Activated CD8-positive, alpha-beta memory T cell treated with anti-CD3 and anti-CD28 coated beads for 4 hours (primary cell): ENCODE measurements at places on chromosomes 6 and 20.

- no peak for DNase-seq
These were observed 1.7 kb downstream of the STXBP5 start for GRCh38 chr6:147205690-147206600.

GRCh38 chr6:43630980-43631619 lies 2.0 kb upstream of the GTPBP2 start:
- DNase-seq = no peak

GRCh38 chr6:135522965-135523692 lies 25.6 kb upstream of the AHI1 start:
- DNase-seq = no peak

- DNase-seq = no peak
These were observed 160.8 kb downstream of the PDE7B start for GRCh38 chr6:136012198-136012887.

- DNase-seq = no peak
These were observed 5.2 kb downstream of the MDC1 start for GRCh38 chr6:30711758-30712380.

GRCh38 chr6:37779902-37780628 lies 39.5 kb upstream of the ZFAND3 start:
- no peak for DNase-seq

DNA sequence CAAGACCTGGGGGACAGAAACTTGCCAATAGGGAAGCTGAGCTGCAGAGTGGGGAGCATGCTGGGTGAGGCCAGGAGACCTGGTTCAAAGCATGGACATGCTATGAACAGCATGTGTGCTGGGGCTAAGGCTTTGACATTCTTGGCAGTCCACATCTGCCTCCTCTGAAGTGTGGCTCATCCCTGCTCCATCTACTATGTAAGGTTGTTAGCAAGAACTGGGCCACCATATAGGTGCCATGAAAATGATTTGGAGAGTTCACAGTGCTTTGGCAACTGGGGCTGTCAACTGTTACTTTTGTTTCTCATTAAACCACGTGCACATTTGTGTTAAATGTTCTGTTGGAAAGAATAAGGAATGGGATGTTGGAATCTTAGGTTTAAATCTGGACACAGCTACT lies 311.1 kb downstream of the CDC5L start:
- DNase-seq = no peak

DNA sequence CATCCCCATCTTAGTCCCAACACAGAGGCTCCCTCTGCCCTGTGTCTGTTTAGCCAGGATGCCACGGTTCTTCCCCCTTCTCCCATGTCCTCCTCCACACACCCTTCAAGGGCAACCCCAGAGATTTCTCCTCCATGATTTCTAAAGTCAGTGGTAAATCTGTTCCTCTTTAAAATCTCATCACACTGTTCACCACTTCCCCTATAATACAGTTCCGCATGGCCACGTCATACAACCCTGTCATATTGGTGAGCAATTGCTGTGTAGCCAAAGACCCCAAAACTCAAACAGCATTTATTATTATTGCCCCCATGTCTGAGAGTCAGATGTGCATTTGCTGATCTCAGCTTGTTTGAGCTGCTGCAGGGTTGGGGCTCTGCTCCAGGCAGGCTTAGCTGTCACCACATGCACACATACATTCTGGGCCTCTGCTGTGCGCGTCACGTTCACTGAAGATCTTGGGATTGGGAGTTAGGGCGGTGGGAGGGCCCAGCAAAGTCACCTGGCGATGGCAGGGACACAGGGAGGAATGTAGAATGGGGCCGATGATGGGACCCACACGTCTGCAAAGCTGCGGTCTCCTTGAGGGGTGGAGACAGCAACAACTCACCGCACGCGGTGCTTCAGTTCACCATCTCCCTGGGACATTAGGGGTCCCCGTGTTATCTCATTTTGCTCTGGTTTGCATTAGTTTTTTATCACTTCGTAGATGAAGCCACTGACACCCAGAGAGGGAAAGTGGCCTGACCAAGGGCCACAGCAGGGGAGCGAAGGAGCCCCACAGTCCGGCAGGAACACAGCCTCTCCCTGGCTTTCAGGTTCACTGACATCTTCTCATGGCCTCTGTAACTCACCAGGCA lies 36.9 kb upstream of the CD93 start:
- DNase-seq = no peak

DNA sequence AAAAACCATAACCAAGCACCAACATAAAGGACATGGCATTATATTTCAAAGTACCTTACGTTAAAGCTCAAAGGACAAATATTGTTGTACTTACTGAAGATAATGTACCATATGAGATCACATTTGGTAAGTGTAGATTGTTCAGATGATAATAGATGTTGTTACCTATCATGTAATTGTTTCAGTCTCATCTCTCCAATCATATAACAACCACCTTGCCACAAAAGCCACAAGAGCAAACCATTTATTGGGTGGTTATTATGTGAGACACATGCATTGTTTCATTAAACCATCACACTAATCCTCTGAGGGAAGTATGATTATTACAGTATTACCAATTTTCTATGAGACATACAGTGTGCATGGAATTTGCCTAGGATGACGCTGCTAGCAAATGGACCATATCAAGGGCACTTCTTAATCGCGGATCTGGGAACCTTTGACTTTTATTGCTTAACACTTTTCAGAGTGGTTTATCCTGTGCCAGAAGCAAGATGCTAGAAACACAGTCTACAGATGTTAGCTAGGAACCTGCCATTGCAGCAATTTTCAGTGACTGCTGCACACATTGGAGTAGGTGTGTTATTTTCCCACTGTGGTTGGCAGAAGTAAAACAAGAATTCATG lies 149.8 kb upstream of the AKIRIN2 start:
- DNase-seq = no peak

DNA sequence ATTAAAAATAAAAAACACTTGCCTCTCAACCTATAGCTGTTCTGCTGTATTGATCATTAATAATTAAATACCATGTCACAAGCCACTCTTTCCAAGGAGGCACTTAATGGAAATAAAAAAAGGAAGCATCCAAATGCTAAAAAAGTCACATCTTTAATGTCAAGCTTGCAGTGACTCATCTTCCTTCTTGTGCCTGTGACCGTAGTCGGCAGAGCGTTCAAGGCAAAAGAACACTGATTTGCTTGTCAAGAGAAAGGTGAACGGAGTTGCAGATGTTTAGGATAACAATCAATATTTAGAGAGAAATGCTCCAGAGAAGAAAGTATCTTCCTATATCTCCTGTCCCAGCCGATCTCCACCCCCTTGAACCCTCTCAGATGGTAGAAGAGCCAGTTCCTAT lies 341.0 kb upstream of the OPRM1 start:
- DNase-seq = no peak

GRCh38 chr6:106225581-106225980 lies 100.0 kb downstream of the ATG5 start:
- DNase-seq = no peak

DNA sequence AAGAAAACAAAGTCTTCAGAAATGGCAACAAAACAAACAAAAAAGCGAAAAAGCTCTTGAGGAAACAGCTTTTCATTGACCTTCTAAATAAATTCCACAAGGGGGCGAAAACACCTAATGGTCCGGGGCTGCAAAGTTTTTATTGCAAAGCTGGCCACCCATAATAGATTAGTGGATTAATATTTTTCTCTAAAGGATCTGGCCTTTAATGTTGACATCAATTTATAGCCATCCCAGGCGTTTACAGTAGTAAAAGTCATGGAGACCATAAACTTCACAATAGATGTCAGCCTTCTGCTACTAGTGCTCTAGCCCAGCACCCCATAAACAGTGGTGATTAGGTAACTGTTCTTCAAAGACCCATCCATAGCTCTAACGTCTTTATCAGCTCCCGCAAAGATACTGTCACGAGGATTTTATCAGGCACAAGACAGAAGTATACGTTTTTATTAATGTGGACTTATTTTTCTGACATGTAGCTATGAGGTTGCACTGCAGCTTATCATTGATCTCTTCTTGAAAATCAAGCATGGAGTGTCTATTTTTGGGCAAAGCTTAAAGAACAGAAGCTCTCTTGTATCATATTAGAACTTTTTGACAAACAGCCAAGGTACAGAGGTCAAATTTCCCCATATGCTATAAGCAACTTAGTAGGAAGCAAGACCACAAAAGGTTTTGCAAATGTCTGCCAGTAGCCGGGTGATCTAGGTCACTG lies 4.7 kb downstream of the CITED2 start:
- DNase-seq = no peak

DNA sequence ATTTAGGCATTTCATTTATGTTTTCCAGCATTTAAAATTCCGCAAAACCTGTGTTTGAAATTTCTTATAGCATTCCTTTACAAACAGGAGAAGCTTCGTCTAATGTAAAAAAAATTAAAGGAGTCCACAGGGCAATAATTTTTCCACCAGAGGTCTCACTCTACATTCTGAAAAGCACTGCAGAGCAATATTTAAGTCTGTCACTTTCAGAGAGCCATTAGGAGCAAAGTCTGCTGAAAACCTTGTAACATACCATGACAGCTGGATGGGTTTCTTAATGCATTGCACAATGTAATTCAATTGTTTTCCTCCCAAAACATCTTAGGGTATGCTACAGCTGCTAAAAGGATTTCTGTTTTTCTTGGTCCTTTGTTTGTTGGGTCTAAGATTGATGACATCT lies 18.0 kb downstream of the BAG2 start:
- DNase-seq = no peak

DNA sequence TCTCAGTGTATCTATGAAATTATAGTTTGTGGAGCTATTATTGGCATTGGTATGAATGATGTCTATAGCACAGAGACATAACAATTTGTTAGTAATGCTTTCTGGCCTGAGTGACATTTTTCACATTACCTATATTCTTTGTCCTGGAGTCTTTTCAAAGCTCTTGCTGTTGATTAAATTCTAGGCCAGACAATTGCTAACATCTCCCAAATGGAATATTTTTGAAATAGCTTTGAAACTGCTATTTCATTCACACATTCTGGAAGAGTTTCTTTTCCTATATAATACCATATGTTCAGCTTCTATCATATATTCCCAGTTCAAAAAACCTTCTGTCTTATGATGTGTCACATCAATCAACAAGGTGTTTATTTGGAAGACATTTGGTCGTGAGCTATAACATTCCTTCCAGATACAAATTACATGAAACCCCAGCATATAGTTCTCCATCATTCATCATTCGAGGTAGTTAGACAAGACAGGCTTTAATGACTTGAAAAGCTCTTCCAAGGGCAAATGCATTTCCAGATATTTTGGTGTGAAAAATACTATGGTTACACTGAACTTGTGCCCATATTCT lies 452.8 kb downstream of the KHDRBS2 start:
- DNase-seq = no peak

GRCh38 chr6:5205035-5205507 lies 55.7 kb downstream of the LYRM4 start:
- no peak for DNase-seq

DNA sequence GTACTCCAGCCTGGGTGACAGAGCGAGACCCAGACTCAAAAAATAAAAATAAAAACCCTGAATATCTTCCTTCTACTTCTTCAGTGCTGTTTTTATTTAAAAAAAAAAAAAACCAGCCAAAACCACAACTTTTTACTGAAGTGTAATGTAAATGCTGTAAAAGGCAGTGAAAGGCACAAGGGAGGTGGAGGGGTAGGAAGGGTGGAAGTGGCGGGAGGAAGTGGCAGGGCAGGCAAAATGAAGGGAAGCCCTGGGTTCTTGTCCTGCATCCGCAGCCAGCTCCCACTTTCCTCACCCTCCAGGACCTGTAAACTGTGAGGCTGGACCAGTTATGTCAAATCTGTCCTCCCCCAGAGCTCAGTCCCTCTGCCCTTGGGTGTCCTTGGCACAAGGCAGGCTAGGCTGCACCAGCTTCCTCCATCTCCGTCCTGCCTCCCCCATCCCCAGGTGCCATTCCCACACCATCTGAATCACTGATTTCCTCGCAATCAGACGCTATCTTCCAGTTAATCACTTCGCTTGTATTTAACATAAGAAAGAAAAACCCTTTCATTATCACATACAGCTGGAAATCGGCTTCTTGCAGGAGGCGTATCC lies 13.7 kb upstream of the PANK2 start:
- DNase-seq = no peak

DNA sequence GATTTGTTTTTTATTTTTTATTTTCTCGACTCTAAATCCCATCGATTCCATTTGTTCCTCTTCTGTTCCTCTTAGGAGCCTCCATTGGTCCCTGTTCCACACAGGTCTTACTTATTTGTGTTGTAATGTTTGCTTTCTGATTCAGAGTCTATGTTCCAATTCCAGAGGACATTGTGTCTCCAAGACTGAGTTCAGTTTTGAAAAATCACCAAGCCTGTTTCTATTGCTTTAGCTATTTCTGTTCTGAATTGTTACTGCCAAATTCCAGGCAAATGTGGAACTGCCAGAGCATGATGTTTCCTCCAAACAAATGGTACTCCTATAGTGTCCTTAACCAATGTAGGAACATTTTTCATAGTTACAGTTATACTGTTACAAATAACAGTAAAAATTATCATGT lies 270.9 kb upstream of the SPTLC3 start:
- no peak for DNase-seq

DNA sequence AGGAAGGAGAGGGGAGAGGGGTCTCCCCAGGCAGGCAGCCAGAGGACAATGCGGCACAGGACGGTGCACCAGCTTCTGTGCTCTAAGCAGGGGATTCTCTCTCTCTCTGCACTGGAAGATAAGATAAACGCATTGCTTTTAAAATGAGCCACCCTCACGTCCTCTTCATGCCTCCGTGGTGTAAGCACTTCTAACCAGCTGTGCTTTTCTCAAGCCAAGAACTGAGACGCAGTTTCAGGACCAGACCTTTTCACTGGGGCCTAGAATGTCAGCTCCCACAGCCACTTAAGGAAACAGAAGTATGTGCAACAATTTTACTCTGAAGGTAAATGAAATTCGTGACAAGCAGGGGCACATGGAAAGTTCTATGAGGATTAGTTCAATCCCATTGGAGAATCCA lies 82.4 kb downstream of the PSMB1 start:
- DNase-seq = no peak

DNA sequence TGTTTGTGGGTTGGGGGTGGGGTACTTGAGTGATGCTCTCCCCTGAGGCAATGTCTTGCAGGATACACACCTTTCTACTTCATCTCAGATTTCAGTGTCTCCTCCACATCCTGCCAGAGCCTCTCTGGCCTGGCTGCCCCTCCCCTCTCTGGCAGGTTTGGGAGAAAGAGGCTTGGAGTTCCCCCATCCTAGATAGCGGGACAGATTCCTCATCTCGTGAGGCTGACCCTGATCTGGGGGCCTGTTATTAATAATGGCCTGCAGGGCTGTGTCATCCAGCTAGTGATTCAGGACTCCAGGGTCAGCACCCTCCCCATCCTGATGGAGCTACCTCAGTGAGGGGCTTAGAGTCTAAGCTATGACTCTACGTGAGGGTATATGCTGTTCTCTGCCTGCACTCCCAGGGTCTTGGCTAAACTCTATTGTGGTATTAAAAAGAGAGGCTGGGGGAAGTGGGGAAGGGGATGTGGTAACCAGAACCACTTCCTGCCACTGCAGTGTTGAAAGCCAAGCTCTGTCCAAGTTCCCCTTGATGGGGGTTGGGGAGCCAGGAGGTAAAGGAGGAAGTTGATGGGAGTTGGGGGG lies 3.7 kb upstream of the MMP9 start:
- DNase-seq = no peak

DNA sequence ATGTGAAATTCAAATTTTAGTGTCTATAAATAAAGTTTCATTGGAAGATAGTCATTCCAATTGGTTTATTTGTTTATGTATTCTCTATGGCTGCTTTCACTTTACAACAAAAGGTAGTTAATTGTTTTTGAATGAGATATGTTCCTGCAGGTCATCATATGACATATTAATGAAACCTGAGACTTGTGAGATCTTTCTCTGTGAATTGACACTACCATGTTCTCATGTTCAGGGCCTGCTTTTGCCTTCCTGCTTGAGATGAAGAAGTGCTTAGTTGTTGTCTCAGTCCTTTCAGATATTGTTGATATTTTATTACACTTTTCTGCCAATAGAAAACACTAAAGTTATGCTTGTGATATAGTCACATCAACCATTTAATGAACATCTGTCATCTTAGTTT lies 132.5 kb downstream of the UTRN start:
- DNase-seq = no peak
